ENCODE measurements at places on chromosomes 11 and 22. TPM values are rescaled to one million over a fixed set of nuclear protein-coding genes. Genes with fewer than 3 reads are reported as not detected.

- no peaks in the 10 kb centered on the region for H3K4me1 ChIP-seq
- H3K36me3 ChIP-seq, result no peaks in the 10 kb centered on the region
- no peak for DNase-seq
- H3K27ac ChIP-seq, result no peak overlapping the region
- no peak overlapping the region for H3K4me3 ChIP-seq
These were observed 8.0 kb downstream of the MN1 start for GRCh38 chr22:27793576-27793975.

- no peak overlapping the region for H3K4me3 ChIP-seq
- H3K27ac ChIP-seq, result no peak overlapping the region
- DNase-seq, result no peak
- peaks cover 2% of the 10 kb centered on the region for H3K4me1 ChIP-seq
These were observed 38.8 kb downstream of the PDE2A start for GRCh38 chr11:72635309-72635915.

- no peaks in the 10 kb centered on the region for H3K27me3 ChIP-seq
- peaks cover 27% of the 10 kb centered on the region for H3K4me1 ChIP-seq
- peak overlapping the region; percentile 17 for H3K27ac ChIP-seq
- no peak overlapping the region for H3K4me3 ChIP-seq
- DNase-seq, result no peak
- peaks cover 18% of the 10 kb centered on the region for H3K36me3 ChIP-seq
These were observed 8.6 kb downstream of the SNAP29 start for GRCh38 chr22:20867179-20868024.

- no peak overlapping the region for H3K4me3 ChIP-seq
- DNase-seq, result no peak
- H3K36me3 ChIP-seq, result no peaks in the 10 kb centered on the region
- no peaks in the 10 kb centered on the region for H3K4me1 ChIP-seq
- peaks cover 4% of the 10 kb centered on the region for H3K27me3 ChIP-seq
These were observed 107.0 kb downstream of the ME3 start for GRCh38 chr11:86565388-86565787.

GRCh38 chr11:15585602-15586331, 471.0 kb downstream of the INSC start:
- H3K36me3 ChIP-seq, result no peaks in the 10 kb centered on the region
- H3K4me1 ChIP-seq, result no peaks in the 10 kb centered on the region
- H3K4me3 ChIP-seq, result no peak overlapping the region
- H3K27ac ChIP-seq, result no peak overlapping the region
- no peaks in the 10 kb centered on the region for H3K27me3 ChIP-seq

- peaks cover 47% of the 10 kb centered on the region for H3K36me3 ChIP-seq
- no peak for DNase-seq
- peak overlapping the region; percentile 61 for H3K27ac ChIP-seq
- H3K27me3 ChIP-seq, result no peaks in the 10 kb centered on the region
- H3K4me1 ChIP-seq, result peaks cover 42% of the 10 kb centered on the region
These were observed 1.9 kb upstream of the FKBP2 start for GRCh38 chr11:64238999-64239398.

CARNS1 gene
- total RNA-seq, result 4.9 TPM

TRPC6 gene
- not detected for total RNA-seq

All from activated CD8-positive, alpha-beta T cell treated with anti-CD3 and anti-CD28 coated beads, Interleukin-2, amount 10 ng/mL, durations not matched to agents 7 days and 5 days (primary cell).